ACHN (cell line): ENCODE measurements at places on chromosomes 5 and 9.

- no peak for DNase-seq
These were observed 329.5 kb downstream of the ICE1 start for GRCh38 chr5:5751987-5752386.

DNA sequence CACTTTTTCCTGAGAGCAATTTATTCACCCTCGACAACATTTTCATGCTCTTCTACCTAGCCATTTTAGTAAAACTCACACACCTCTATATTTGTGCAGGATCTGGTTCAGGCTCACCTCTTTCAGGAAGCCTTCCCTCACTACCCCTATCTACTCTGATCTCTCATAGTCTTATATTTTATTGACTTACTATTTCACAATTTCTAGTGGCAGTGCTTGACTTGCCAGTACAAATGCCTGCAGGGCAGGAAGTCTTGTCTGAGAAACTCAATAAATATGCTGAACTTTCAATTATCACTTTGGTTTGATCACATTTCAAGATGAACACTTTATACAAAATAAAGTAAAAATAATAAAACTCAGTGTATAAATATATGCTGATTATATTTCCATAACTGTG is 226.8 kb downstream of the CETN3 start:
- DNase-seq: no peak

DNA sequence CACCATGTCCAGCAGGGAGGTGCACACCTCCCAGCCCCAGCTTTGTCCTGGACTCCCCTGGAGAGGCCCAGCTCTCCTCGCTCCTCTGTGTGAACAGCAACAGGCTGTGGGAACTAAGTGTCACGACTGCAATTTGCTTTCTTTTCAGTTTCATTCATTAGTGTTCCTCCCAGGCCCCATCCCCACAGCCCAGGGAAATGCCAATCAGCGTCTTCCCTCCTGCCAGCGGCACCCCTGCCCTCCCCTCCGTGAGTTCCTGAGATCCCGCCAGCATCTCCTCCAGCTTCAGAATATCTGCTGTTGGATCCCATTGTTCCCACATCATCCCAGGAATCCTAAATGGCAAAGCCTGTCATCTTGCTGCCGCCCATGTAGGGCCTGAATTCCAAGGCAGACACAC is 13.1 kb upstream of the RPL26L1 start:
- DNase-seq: no peak

DNA sequence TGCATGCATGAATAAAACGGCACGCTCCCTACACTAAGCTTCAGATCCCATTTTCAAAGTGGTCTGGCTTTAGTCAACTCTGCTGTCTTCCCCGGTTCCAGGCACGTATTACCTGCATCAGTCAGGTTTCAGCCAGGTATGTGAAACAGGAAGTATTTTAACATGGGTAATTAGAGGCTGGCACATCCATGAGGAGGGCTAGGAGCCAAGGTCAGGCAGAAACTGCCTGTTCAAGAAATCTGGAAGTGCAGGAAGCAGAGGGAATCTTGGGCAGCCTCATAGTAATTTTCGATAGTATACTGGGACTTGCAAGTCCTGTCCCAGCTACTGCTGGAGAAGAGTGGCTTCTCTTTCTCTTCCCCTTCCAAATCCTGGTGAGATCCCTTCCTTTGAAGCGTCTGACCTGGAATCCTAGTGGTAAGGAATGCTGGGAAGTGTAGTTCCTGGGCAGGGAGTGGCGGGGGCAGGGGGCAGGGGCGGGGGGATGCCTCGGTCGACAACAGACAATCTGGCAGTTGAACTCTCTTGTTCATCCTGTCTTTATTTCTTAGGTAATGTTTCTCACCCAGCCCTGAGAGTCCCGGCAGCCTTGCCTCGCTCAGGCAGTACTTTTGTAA is 403.1 kb downstream of the TLE4 start:
- no peak for DNase-seq

- no peak for DNase-seq
These were observed 66.2 kb downstream of the DRD1 start for GRCh38 chr5:175377816-175378215.

- DNase-seq: peak; percentile 84
These were observed 12.0 kb downstream of the ADRA1B start for GRCh38 chr5:159928122-159928909.

DNA sequence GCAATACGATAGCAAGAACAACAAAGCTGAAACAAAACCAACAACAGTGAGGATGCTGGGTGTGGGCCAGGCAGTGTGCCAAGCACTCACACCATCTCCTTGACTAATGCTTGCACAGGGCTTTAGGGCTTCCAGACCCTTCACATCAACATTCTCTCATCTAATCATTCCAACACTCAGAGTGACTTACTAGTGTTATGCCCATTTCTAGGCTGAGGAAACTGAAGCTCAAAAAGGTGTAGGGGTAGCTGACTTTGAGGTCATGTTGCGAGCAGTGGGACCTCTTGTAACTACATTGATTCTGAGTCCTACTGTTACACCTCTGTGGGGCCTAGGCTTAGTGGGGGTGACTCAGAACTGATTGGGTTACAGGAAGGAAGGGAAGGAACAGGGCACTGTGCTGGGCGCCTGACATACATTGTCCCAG is 9.7 kb downstream of the ANGPTL2 start:
- no peak for DNase-seq

DNA sequence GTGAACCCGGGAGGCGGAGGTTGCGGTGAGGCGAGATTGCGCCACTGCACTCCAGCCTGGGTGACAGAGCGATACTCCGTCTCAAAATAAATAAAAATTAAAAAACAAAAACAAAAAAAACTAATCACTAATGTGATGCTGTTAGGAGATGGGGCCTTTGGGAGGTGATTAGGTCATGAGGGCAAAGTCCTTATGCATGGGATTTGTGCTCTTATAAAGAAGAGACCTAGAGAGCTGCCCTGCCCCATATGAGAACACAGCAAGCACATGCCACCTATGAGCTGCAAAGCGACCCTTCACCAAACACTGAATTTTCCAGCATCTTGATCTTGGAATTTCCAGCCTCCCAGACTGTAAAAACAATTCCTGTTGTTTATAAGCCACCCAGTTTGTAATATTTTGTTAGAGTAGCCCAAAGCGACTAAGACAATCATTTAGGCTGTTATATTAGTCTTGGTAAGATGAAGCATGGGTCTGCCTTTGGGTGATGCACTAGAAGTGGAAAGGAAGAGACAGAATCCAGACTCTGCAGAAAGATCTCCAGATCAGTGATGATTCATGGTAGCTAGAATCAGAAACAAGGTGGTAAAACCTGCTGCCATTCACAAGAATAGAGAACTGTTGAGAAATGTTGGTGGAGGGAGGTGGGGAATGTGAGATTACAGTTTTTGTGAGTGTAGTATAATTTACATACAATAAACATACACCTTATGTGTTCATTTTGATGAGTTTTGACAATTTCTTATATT is 26.2 kb downstream of the GPR21 start:
- DNase-seq: no peak

- no peak for DNase-seq
These were observed 21.7 kb upstream of the ACTBL2 start for GRCh38 chr5:57504357-57504756.

DNA sequence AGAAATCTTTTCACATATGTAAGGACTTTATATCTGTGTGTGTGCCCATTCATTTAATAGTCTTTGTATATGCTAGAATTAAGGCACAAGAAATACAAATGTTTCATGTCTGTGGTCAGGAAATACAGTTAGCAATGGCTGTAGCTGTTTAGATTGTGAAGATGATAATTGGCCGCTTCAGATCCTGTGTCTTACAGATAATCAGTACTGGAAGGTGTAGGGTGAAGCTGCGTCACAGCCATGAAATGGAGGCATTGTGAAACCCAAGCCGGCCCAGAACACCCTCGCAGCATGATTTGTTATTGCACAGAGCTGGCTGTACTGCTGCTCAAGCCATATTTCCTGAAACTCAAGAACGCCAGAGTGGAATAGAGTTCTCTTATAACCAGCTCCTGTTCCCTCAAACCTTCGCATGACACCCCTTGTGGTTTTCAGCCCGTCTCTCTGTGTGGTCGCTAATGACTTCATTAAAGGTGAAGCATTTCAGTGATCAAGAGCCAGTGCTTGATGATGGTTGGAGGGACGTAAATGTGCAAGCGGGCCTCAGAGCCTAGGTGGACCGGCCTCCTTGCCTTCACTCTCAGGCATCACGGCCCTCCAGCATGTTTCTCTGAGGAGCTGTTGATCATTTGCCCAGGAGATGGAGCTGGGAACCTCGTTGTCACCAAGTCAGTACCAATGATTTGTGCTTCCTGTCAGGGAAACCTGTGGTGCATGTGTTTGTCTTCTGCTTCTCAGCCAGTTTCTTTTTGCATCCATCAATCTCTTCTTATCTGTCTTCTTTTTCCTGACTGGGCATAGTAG is 80.1 kb downstream of the F2RL2 start:
- DNase-seq: no peak

DNA sequence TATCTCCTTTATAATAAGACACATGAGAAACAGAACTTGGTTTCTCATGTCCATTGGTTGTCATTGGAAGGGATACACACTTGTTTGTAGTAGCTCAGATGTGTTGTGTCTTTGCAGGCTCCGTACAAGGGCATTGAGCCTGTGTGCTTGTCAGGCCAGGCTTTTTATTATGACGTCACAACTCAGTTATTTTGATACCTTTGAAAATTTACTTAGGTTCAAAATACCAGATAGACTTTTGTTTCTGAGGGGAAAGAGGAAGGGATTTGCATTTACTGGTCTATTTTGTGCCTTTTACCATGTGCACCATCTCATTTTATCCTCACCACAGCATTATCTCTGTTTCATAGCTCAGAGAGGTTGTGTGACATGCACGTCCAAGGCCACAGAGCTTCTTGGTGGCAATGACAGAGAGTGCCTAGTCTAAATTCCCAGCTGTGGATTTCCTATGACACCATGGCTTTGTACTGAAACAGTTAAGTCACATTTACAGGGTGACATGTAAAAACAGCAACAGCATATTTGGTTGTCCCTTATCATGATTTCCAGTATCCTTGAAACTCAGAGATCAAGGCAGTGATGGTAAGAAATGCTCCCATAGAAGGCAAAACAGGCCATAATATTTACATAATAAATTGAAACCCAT is 268.7 kb downstream of the AOPEP start:
- DNase-seq: no peak

DNA sequence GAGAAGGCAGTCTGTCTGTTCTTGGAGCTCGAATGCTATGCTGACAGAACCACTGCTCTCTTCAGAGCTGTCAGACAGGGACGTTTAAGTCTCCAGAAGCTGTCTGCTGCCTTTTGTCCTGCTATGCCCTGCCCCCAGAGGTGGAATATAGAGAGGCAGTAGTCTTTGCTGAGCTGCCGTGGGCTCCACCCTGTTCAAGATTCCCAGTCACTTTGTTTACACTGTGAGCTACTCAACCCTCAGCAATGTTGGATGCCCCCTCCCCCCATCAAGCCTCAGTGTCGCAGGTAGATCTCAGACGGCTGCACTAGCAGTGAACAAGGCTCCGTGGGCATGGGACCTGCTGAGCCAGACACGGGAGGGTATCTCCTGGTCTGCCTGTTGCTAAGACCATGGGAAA is 344.2 kb downstream of the TMEM161B start:
- no peak for DNase-seq

GRCh38 chr5:129241755-129242154 is 147.2 kb downstream of the ISOC1 start:
- no peak for DNase-seq

- no peak for DNase-seq
These were observed 61.4 kb downstream of the FBXW11 start for GRCh38 chr5:171945066-171945465.

- peak; percentile 8 for DNase-seq
These were observed 233.1 kb downstream of the AGTPBP1 start for GRCh38 chr9:85508616-85509015.

- DNase-seq: no peak
These were observed 212.7 kb upstream of the CD180 start for GRCh38 chr5:67409126-67409777.

GRCh38 chr5:27011274-27011673 is 27.1 kb downstream of the CDH9 start:
- no peak for DNase-seq

- DNase-seq: no peak
These were observed 1094.9 kb upstream of the C9orf72 start for GRCh38 chr9:28668158-28668557.

GRCh38 chr9:12604164-12604821 is 88.9 kb upstream of the TYRP1 start:
- DNase-seq: peak; percentile 72

DNA sequence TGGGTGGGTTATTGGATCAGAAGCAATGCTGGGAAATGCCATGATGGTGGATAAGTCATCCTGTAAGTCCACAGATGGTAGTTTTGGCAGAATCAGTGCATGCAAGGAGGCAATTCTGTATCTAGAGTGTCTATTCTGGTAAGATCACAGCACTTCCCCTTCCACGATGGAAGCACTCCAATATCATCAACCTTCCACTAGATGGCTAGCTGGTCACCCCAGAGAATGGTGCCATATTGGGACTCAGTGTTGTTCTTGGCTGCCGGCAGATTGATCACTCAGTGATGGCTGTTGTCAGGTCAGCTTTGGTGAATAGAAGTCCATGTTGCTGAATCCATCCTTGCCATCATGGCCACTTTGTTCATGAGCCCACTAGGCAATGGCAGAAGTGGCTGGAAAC is 553.5 kb downstream of the CSNK1G3 start:
- DNase-seq: no peak

GRCh38 chr5:173327948-173328843 is at the start of gene STC2:
TSS of gene STC2 (minus strand) at chr5:173328414. CDS start at chr5:173328193, 221 bp downstream.
- peak; percentile 86 for DNase-seq

- DNase-seq: no peak
These were observed 41.3 kb upstream of the SV2C start for GRCh38 chr5:76041863-76042262.

DNA sequence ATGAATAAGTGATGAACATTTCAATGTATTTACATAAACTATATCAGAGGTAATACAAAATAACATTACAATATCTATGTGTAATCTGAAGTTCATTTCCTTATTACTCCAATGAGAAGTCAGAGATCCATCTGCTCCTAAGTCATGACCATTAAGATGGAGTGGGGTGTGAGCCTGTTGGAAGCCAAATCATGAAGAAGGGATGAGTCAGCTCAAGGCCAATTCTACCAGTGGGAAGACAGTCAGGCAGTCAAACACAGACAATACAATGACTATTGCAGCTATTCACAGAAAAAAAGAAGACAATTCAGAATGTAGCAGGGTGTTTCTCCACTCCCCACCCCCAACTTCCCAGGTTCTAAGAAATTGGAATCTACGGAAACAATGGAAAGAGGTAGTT is 155.0 kb downstream of the NFIB start:
- no peak for DNase-seq
